Thoracic aorta (tissue), 2 donors: ENCODE measurements at places on chromosomes 11 and 22.

- DNase-seq = no peak
These were observed 302.8 kb downstream of the FAT3 start for GRCh38 chr11:92527467-92527866.

- no peak for DNase-seq
These were observed 364.9 kb downstream of the FAT3 start for GRCh38 chr11:92589512-92589911.

- no peak for DNase-seq
These were observed 78.9 kb upstream of the TBCEL start for GRCh38 chr11:120945042-120945441.

GRCh38 chr11:103050351-103050750 is 41.6 kb downstream of the DCUN1D5 start:
- no peak for DNase-seq
